ENCODE measurements at places on chromosomes 4 and X.

GRCh38 chr4:24657768-24658617 lies 73.6 kb upstream of the DHX15 start:
- peak; percentile 71 for DNase-seq

DNA sequence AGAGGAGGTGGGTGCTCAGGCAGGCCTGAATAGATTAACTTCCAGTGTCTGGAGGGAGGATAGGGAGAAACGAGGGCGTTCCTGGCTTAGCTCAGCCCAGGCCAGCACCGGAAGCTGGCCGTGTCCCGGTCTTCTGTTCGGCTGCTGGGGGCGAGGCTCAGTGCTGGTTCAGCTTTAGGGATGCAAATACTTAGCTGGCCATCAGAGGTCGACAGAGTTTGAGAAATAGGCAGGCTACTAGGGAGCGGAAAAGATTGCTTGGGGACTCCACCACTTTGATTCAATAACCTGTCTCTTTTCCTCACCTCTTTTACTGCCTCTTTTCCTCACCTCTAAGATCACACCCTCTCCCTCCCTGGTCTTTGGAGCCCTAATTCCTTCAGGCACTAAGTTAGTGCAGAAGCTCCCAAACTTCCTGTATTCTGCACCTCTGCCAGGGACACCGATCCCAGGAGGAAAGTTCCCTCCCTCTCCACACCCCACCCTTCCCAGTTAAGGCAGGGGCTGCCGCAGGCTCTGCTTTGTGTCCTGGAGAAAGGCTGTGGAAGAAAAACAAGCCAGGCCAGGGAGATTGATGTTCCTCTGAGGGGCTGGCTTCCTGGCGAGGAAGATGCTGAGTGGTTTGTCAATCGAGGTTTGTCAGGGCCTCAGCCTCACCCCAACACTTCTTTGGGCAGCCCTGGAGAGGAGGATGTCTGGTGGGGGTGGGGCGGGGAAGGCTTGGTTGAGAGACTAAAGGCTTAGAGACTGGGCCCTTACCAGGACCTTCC lies 6.0 kb upstream of the EFNB1 start:
- DNase-seq: peak; percentile 83

DNA sequence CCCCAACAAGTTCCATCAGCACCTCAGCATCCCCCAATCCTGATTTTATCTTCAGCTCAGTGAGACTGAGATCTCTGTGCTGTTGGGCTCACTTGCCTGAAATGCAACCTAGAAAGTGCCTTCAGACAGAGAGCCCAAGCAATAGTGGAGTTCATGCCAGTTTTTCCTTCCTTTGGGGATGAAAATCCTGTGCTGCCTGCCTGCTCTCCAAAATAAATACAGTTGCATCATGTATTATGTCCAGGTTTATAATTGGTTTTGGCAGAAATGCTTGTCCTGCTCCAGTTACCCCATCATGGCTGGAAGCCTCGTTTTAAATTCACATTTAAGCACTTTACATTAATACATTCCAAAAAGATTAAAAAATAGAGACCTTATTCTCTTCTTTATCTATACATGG lies 1865.5 kb upstream of the TENM3 start:
- DNase-seq: no peak

DNA sequence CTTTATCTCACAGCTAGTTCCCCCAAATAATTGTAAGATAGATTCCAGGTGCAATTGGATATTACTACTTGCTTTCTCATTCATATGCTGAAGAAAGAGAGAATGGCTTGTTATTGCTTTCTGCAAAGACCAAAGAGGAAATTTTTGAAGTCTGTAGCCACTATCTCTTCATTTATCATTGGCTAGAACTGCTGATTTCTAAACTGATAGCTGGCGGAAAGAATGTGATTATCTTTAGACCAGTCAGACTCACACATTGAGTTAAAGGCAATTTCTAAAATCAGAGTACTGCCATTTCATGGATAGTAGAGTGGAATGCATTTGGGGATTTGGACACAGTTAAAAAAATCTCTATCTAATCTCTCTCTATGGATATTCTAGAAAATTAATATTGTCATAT lies 12.4 kb upstream of the TMPRSS11E start:
- DNase-seq: no peak

DNA sequence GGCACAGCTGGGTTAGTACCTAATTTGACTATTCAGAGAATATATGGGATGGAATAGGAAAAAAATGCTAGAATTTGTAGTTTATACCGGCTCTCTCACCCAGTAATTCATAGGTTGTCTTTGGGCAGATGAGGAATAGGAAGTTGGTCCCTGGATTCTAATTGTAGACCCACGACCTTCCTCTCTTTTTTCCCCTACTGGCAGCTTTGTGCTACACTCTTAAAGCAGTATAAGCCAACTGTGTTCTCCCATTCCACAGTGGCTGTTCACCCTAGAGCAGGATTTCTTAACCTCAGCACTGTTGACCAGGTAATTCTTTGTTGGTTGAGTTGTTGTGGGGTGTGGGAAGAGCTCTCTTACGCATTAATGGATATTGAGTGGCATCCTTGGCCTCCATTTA lies 92.9 kb downstream of the FNIP2 start:
- DNase-seq: no peak

DNA sequence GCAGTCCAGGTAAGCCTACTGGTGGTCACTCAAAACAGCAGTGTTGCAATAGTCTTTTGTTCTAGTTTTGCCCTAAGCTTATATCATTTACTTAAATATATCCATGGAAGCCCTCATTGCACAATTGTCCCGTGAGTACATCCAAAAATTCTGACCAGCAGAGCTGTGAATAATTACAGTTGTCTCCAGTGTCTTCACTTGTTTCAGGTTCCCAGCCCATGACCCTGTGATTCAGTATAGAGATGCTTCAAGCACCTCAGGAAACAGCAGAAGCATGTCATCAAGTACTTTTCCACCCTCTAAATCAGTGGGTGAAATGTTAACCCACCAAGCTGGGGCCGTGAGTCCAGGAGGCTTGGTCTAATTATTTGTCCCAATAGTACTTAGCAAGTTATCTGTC lies 214.9 kb upstream of the RPS6KA3 start:
- DNase-seq: no peak

- DNase-seq: no peak
Observed at GRCh38 chr4:151446208-151446607, 37.2 kb downstream of the FHIP1A start.

- no peak for DNase-seq
Observed at GRCh38 chr4:159023741-159024140, 79.1 kb upstream of the RAPGEF2 start.

GRCh38 chr4:25826074-25826752 lies 36.6 kb downstream of the SEL1L3 start:
- no peak for DNase-seq

- DNase-seq: no peak
Observed at GRCh38 chr4:67886281-67886680, 2.5 kb upstream of the TMPRSS11D start.

DNA sequence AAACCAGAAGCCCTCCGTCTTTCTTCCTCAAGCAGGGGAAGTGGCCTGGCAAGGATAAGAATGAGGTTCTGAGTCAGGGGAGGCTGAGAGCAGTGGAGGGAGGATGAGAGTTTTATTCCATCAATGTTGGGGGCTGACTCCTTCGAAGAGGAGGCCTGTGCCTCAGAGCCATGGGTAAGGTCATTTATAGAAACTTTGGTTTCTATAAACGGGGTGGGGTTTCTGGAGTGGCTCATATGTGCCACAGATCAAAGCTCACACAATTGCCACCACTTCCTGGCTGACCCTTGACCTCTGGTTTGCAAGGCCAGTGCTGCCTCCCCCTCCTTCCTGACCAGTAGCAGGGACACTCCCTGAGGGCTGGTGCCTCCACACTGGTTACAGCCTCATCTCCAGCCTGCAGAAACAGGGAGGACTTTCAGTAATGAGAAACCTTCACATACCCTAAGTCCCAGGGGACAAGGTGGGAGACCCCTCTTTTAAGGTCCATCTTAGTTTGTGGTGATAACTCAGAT lies 166.0 kb downstream of the PDGFRA start:
- no peak for DNase-seq

GRCh38 chr4:107897823-107898222 lies 33.5 kb upstream of the CYP2U1 start:
- DNase-seq: no peak
